Lower leg skin (tissue), 4 donors: ENCODE measurements at places on chromosomes 4 and X. TPM values are rescaled to one million over a fixed set of nuclear protein-coding genes. Genes with fewer than 3 reads are reported as not detected.

Gene POU4F2
- not detected for total RNA-seq

Gene MAP3K15
- not detected for total RNA-seq

Gene MTM1
- total RNA-seq, result 21.0 TPM

- no peak for DNase-seq
Observed at GRCh38 chr4:100306018-100306417, 115.8 kb upstream of the DDIT4L start.

- no peak for DNase-seq
Observed at GRCh38 chrX:22968494-22968893, 31.3 kb upstream of the DDX53 start.

- no peak for DNase-seq
Observed at GRCh38 chr4:84913176-84913575, 53.3 kb downstream of the WDFY3 start.

GRCh38 chrX:31115398-31115797 is 43.6 kb upstream of the FTHL17 start:
- no peak for DNase-seq

DNA sequence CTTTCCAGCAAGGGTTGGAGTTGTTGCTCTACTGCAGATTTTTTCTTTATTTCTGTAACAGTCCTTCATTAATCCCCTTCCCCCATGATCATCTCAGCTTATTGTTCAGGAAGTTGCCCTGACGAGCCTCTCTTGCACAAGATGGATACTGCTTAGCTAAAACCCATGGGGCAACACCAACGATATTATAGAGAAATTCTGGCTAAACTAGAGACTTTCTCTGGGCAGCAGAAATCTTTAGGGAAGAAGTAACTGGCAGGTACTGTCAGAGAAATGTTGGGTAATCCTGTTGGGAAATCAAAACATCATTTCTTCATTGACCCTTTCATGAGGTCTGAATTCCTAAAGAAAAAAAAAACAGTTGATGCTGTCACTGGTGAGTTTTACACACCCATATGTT is 921.3 kb downstream of the NLGN4X start:
- no peak for DNase-seq

DNA sequence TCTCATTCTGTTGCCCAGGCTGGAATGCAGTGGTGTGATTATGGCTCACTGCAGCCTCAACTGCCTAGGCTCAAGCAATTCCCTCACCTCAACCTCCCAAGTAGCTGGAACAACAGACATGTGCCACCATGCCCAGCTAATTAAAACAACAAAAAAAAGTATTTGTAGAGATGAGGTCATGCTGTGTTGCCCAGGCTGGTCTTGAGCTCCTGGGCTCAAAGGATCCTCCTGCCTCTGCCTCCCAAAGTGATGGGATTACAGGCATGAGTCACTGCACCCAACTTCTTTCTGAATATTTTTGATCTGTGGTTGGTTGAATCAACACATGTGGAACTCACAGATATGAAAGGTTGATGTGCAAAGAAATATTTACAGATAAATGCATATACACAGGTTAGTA is 18.5 kb upstream of the SEPTIN11 start:
- no peak for DNase-seq

- DNase-seq, result no peak
Observed at GRCh38 chr4:119731778-119732177, 103.2 kb upstream of the PDE5A start.

GRCh38 chrX:56764975-56765791 is 36.1 kb downstream of the NBDY start:
- DNase-seq, result no peak

- DNase-seq, result no peak
Observed at GRCh38 chrX:7163146-7163677, 15.3 kb upstream of the PUDP start.

- DNase-seq, result no peak
Observed at GRCh38 chrX:119817130-119817690, 25.8 kb upstream of the RPL39 start.

DNA sequence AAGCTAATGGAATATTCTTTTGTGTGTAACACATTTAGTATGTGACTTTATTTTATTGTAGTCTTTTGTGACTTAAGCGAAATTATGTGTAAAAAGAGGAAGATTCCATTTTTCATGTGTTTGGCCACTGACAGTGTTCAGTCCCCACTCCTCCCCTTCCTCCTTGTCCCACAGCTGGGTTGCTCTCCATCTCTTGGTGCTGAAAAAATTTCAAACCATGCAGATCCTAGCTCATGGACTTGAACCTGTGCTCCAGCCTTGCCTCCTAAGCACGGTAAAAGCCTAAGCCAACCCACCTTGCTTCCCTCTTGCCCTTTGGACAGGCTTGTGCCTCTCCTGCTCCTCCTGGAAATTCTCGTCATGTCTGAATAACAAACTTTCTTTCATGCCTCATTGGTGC is 2008.5 kb upstream of the TENM3 start:
- no peak for DNase-seq

DNA sequence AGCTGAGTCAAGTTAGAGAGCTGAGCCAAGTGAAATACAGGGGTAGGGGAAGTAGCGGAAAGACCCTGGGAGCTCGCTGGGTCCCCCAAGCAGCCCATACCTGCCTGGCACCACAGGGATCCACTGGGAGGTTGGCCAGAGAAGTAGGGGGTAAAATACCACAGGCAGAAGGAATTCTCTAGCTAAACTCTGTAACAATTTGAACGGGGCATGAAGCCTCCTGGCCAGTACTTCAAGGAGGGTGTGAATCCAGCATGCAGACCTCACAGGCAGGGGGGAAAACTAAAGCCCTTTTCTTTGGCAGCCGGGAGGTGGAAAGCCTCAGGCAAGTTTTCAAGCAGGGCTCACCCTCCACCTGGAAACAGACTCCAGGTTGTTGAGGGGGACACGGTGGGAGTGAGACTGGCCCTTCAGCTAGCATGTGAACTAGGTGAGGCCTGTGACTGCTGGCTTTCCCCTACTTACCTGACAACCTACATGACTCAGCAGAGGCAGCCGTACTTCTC is 3.7 kb upstream of the UGT2A1 start:
- no peak for DNase-seq

DNA sequence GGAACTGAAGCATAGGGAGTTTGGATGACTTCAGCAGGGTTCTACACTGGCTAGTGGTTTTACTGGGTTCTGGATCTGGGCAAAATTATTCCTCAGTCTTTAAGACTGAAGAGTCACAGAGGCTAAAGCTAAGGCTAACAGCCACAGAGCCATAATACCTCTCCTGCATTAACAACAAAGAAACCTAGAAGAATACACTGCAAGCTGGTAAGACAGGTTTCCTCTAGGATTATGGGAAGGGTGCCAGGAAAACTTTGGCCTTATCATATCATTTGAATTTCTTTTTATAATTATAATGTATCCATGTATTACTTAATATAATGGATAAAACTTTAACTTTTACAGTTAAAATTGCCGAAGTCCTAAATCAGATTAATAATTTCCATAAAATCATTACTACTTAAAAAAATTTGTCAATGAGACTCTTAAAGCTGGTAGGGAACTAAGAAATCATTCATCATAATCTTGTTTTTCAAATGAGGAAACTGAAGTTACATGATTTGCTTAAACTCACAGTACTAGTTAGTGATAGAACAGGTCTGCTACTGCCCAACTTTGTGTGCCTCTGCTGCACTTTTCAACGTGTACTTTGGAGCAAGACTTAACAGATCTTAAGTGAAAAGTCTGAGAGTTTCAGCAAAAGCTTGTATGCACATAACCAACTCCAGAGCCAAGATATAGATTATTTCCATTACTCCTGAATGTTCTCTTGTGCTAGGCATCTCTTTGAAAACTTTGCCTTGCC is 24.2 kb upstream of the PGRMC2 start:
- DNase-seq, result no peak

- DNase-seq, result no peak
Observed at GRCh38 chr4:176902710-176903323, 110.1 kb upstream of the VEGFC start.

DNA sequence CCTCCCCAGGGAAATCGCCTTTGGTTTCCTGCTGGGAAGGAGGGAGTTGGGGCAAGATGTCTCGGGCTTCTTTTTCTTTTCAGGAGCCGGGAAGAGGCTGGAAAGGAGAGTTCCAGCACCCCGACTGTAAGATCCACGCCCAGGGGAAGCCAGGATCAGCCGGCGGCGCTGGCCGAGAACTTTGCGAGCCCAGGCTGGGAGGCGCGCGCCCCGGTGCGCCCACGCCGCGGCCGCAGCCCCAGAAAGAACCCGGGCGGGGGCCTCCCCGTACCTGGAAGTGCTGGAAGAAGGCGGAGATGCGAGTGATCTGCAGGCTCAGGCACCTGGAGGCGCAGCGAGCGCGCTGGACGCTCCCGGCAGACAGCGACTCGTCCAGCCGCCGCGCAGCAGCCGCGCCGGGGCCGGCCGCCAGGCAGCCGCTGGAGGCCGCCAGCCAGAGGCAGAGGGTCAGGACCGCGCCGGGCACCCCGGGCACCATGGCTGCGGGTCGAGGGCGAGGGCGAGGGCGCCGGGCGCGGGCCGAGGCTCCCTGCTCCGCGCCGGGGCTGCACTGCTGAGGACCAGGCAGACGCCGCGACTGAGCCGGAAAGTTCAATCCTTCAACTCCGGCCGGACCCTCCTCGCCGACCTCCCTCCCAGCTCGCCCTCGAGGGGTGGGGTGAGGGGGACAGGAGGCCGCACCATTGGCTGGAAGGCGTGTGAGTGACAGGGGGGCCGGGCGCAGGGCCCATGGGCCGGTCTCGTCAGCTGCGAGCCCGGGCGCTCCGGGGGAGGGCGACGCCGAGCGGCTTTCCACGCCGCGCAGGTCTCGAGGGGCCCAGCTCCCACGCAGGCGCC is at the start of gene ANOS1:
Gene ANOS1 (minus strand): TSS at position 579 of the 837 bp plus-strand sequence. CDS start 101 bp downstream, at position 478.
- no peak for DNase-seq

DNA sequence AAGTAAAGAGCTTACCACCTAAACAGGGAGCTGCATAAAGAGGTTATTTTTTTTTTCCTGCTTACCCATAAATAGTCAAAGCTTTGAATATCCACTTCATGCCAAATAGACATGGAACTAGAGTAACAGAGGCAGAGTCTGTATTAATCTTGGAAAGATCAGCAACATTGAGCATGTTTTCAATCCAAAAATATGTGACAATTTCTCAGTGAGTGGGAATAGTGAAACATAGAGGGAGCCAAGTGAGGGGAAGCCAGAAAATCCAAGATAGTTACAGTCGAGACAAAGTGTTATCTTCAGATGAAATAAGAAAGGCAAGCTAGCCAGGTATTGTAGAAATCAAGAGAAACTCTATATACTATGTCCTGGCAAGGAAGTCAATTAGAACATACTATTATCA is 122.3 kb upstream of the TACR3 start:
- no peak for DNase-seq
